ENCODE measurements at places on chromosomes 5 and 9.

DNA sequence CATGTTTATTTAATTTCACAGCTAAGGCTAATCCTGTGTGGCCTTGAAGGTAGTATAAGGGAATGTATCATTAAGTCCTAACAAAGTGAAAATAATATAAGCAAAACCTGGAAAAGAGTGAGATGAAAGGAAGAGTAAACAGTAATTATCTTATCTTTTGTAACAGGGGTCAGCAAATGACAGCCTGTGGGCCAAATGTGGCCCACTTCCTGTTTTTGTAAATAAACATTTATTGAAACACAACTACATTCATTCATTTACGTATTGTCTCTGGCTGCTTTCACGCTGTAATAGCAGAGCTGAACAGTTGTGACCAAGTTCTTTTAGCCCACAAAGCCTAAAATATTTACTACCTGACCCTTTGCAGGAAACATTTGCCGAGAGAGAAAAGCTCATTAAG, 78.4 kb upstream of the HTR4 start:
- DNase-seq = no peak

GRCh38 chr5:72644296-72644695, 137.1 kb upstream of the ZNF366 start:
- no peak for DNase-seq

DNA sequence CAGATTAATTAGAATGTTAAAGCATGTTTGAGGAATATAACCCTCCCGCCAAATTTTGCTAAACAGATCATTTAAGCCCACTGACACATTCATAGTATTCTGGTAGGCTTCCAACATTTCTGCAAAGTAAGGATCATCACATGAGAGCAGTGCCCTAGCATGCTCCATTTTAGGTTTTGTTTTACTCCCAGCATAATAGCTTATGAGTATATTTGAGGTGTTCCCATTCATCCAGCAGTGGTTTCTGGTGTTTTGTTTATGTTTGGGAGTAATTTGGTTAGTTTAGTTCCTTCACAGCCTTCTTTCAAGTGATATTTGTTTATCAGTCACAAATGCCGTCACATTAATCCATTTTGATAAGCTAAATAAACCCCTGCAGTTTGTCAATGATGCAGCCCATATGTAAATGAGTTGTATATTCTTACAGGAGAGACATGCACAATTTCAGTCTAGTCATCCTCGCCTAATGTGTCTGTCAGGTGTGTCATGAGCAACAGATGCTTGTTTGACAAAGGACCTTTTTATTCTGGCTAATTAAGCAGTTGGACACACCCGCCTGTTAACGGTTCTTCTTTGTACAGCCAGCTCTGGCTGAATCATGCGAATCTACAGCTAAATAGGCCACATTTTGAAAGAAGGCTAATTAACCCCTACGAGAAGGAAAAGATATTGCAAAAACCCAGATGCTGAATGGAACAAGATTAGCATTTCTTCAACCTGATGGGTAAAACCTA, 124.4 kb downstream of the RFX3 start:
- DNase-seq = no peak

DNA sequence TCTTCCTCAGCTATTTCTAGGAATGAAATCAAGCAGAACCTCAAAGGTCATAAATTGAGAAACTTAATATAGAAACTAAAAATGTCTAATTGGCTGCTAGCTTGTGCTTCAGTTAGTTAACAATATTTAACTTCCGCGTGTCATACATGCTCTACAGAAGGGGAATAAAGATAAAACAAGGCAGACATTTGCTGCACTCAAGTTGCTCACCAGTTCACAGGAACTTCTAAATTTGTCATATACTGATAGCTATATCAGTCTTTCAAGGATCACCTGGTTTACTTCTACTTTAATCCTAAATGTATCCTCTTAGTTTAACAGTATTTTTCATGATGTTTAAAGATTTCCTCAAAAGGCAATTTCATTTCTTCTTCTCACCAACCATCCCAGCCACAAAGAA, 8.4 kb downstream of the CCNH start:
- DNase-seq = no peak

DNA sequence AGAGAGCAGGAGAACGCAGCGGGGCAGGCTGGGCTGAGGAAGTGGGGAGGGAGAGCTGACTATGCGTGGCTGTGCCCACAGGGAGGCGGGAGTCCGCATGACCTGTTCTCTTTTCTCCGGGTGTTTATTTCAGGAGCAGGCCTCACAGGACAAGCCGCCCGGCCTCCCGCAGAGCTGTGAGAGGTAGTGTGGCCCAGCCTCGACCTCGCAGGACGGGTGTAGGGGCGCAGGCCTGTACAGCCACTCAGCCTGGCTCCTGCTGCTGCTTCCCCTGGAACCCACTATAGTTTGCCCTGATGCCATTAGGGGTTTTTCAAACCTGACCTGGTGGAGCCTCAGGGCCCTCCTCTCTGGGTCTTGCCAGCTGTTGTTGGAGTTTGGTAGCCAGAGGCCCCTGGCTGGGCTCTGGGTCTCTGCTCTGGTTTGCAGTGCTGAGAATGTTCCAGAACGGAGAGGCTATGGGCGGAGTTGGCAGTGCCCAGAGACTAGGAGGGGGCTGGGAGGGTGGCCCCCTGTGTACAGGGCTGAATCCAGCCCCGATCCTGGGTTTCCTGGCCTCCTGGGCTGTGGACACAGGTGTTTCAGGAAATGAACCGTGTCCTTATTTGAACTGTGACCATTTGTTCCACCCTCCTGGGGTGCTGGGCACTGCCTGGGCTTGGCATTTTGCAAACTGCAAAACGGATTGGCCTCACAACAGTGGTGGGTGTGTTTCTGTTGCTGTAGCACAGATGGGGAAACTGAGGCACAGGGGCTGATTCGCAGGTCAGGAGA, 78.8 kb downstream of the WNK2 start:
- DNase-seq = no peak

GRCh38 chr5:139454568-139455290, 7.8 kb downstream of the ECSCR start:
- no peak for DNase-seq

- no peak for DNase-seq
These were observed 659.3 kb downstream of the ACTL7B start for GRCh38 chr9:108196332-108197007.

DNA sequence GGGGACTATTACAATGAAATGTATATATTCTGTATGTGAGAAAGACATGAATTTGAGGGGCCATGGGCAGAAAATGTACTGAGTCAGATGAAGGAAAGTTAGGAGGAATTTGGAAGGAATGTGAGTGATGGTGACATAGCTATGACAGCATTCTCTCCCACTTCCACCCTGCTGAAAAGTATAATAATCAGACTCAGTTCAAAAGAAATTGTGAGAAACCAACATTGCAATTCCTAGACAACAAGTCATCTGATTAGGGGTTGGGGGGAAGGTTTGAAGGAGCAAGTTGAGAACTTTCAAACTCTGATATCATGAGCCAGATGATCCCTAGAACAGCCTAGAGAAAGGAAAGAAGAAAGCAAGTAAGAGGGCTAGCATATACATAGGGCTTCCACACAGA, 370.6 kb downstream of the DMRTA1 start:
- peak; percentile 58 for DNase-seq

DNA sequence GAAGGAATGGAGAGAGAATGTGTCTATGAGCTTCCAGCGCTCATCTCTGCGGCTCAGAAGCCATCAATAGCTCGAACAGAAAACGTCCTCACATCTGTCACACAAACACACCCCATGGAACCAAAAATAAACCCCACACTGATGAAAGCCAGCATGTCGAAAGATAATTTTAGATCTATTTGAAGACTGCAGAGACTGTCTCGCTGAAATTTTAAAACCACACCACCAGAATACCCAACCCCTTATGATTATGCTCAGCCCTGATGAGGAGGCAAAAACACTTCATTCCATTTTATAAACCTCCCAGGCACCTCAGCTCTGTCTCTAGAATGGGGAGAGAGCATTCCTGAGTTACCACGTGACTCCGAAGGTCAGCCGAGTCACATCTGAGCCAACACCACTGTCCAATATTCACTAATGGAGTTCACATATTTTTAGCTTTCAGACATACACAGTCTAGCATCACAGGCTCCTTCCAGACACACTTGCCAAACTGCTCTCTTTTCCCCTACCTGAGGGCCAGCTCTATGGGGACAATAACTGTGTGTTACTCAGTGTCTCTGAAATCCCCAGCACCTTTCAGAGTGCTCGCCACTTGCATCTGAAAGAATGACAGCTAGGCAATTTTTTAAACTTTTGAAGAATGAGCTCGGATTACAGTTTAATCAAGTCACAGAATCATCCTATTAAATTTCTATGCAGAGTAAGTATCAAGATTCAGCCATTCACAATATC, 63.2 kb downstream of the SERINC5 start:
- no peak for DNase-seq

GRCh38 chr9:128805661-128806060, 12.6 kb upstream of the ENDOG start:
- no peak for DNase-seq

DNA sequence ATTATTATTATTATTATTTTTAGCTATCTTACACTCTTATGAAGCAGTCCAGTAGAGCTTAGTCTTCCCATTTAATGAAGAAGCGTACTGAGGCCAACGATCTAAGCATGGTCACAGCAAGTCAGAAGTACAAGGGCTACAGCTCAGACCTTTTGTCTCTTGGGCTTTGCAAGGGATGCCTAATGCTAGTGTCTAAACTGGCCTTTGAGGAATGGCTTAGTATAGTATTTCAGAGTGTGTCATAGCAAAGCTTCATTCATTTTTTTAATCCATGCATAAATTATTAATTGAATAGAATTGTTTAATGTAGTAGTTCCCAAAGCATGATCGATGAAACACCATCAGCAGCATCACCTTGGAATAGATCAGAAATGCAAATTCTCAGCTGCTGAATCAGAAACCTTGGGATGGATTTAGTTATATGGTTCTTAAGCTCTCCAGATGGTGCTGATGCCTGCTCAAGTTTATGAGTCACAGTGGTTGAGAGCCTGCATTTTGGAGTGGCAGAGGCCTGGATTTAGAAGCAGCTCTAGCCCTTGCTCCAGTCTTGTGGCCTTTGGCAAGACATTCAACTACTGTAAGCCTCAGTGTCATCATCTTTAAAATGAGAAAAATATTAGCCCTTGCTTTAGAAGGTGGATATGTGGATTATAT, 6.1 kb downstream of the IL12B start:
- peak; percentile 59 for DNase-seq

- DNase-seq = no peak
These were observed 507.0 kb upstream of the PTGER4 start for GRCh38 chr5:40172721-40173120.

DNA sequence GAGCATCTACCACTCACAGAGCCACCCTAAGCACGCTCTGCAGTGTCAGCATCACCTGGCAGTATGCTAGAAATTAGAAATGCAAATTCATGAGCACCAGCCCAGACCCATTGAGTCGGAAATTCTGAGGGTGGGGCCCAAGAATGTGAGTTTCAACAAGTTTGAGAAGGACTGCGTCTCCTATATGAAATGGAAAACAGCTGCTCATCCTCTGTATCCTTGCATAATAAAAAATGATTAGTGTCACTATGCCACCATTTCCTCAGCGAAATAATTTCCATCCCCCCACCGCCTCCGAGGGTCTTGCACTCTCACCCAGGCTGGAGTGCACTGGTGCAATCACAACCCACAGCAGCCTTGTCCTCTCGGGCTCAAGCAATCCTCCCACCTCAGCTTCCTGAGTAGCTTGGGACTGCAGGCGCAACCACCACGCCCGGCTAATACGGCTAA, 1.3 kb upstream of the IQGAP2 start:
- no peak for DNase-seq

GRCh38 chr9:82498541-82499317, 510.2 kb downstream of the SPATA31D1 start:
- DNase-seq = no peak

DNA sequence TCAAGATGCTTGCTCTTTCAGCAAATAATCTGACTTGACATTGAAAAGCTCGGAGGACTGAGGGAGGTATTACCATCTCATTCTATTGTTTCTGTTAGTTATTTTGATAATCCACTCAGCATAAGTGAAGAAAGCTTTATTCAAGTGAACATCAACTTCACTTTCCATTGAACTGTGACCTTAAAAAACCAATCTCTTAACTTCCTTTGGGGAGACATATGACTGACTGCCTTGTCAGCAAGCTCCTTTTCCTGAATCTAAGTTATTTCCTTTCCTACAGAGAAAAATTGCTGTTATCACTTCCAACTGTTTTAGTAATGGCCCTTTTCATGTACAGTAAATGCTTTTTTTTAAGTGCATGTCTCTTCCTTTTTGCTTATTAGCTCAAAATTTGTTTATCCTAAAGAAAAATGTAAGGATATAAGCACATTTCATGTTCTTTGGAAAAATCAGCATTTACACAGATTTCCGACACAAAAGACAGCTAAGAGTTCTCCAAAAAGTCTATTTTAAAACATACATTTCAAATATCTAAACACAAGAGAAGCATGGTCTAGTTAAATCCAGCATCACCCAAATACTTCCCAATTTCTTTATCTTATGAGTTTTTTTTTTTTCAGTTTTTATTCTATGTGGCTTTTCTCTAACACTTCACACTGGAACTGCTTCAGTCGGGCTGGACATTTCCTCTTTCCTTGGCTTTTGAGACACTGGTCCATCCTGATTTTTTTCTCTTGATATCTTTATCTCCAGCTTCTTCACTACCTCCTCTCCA, 117.9 kb upstream of the DAB2 start:
- DNase-seq = no peak

- peak; percentile 38 for DNase-seq
These were observed 5.7 kb downstream of the CDO1 start for GRCh38 chr5:115810761-115811160.

GRCh38 chr5:26237489-26237888, 800.9 kb downstream of the CDH9 start:
- DNase-seq = no peak

DNA sequence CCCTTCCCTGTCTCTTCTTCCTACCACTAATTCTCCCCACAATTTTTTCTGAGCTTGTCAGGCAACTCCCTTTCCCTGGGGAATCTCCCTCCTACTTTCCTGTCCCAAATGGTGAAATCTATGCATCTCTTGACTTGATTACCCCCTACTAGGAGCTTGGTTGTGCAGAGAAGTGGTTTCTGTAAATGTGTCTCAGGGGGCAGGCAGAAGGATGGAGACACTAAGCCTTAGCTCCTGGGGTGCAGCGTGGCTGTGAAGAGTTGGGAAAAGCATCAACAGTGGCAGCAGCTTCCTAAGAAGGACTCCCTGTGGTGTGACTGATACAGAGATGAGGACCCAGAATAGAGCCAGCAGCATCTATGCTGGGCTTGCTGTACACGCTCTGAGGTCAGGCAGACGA, 62.3 kb downstream of the NRG2 start:
- no peak for DNase-seq

All from non-pigmented ciliary epithelial cell (primary cell).